ENCODE measurements at places on chromosomes 1 and 21.
A peak's percentile ranks its signal among the peaks of the same experiment; 100 is the strongest.

- peak; percentile 54 for DNase-seq
These were observed 21.6 kb upstream of the POFUT2 start for GRCh38 chr21:45309069-45309986.

DNA sequence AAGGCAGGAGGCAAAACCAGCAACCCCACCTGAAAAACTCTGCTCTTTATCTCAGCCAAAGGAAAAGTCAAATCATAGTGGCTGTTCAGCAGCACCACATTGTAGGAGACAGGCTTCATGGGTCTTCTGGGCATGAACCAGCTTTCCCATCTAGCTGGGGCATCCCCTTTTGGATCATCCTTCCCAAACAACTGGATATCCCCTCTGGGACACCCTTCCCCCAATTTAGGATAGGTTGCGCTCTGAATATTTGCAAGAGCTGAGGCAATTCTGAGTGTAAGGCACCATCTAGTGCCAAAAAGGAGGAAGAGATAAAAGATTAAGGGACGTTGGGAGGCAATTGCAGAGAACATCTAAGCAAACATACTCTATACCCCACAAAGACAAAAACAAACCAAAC, 295.8 kb downstream of the MATN1 start:
- no peak for DNase-seq

DNA sequence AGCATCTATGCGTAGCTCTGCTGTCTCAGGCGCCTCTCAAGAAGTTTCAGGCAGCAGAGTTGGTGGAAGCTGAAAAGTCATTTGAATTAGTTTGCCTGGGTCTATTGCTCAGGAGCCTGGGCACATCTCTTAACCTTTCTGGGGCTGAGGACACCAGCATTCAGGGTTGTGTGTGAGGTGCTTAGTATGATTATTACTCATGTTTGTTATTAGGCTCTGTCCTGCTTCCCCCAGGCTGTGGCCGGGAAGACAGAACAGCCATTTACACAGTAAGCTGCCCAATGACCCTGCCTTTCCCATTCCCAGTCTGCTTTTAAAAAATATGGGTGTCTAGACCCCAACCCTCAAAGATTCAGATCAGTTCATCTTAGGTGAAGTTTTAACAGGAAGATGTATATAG, 53.9 kb upstream of the CACNA1E start:
- DNase-seq = no peak

DNA sequence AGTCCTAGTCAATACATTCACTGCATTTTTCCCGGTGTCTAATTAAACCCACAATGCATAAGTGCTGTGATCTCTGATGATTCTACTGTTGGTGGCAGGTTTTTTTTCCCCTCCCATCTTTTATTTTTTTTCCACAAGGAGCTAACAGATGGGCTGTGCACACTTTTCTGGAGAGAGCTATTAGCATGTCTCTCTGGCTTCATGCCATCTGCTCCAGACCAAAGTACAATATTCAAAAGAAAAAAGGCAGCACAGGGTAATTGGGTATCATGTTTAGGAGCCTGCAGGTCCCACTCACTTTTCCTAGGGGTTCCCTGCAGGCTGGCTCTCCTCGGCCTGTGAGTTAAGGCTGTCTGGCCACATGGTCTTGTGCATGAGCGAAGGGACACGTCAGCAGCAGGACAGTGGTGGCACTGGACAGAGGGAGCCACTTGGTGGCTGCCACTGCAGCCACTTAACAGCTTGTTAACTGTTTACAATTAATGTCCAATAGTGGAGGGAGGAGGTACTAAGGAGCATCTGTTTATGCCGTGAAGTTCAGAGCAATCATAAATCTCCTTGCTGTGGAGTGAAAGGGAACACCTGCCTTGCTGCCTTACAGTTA, 53.5 kb upstream of the C8B start:
- DNase-seq = no peak

- no peak for DNase-seq
These were observed 13.2 kb upstream of the NRAS start for GRCh38 chr1:114729782-114730181.

DNA sequence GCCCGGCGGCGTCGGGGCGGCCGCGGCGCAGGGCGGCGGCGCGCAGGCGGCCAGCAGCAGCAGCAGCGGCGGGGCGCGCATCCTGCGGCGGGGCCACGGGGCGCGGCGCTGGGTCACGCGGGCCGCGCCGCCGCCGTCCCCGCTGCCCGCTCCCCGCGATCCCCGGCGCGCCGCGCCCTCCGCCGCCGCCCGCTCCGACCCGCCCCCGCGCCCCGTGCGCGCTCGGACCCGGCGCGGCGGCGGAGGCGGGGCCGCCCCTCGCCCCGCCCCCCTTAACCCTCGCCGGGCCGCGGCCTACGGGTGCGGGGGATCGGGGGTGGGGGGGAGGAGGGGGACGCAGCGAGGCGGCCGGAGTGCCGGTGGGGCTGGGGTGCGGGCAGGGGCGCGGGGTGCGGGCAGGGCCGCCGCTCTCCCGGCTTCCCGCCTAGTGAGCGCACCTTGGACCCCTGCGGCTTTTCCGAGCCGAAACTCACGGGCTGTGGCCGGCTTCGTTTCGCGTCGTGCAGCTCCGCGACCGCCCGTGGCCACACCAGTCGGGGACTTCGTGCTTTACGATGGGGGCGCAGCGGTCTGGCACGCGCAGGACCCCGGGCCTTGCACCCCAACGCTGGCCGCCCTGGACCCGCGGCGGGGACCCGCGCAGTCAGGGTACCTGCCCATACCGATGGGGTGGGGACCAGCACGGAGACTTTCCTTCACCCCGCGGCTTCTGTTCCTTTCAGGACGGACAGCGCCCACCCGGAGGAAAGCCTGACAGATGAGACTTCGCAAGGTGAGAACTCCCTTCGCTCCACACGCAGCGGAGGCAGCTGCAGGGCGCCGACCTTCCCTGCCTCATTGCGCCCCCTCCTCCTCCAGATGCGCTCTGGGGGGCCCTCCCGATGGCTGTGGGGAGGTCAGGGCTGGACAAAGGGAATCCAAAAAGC, at the start of gene FNDC10:
TSS of gene FNDC10 (minus strand) at position 201 of the 926 bp plus-strand sequence. CDS start at position 81, 120 bp downstream.
- no peak for DNase-seq

DNA sequence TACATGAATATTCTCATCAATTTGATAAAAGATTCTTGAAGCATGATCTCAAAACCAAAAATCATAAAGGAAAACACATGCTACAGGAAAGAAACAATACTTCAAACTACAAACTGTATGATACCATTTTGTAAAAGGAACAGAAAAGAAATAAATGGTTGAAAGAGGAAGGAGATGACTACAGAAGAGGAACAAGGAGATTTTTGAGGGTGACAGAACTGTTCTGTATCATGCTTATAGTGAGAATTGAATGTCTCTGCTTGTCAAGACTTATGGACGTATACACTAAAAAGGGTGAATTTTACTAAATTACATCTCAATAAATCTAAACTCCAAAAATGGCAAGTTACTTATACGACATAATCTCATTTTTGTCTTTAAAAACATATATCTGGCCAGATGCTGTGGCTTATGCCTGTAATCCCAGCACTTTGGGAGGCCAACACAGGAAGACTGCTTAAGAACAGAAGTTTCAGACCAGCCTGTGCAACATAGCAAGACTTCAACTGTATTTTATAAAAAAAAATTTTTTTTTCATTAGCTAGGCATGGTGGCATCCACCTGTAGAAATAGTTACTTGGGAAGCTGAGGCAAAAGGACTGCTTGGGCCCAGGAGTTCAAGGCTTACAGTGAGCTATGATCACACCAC, 125.4 kb downstream of the EIF4G3 start:
- DNase-seq = no peak

DNA sequence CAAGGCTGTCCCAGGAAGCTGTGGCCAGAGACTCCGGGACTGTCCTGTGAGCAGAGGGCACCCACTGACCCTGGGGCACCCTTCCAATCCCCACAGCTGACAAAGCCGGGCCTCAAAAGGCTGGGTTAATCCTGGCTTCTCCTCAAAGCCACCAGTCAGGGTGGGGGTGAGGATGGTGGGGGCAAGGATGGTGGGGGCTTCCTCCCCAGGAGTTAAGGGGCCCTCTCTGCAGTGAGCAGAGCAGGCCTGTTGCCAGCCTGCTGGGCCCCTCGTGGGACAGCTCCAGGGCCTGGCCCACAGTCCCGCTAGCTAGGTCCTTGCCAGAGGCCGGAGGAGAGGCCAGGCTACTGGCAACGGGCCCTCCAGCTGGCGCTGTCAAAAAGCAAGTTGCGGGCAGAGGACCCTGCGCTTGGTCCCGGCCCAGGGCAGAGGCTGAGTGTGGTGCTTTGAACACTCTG, 37.9 kb upstream of the CCDC27 start:
- no peak for DNase-seq

DNA sequence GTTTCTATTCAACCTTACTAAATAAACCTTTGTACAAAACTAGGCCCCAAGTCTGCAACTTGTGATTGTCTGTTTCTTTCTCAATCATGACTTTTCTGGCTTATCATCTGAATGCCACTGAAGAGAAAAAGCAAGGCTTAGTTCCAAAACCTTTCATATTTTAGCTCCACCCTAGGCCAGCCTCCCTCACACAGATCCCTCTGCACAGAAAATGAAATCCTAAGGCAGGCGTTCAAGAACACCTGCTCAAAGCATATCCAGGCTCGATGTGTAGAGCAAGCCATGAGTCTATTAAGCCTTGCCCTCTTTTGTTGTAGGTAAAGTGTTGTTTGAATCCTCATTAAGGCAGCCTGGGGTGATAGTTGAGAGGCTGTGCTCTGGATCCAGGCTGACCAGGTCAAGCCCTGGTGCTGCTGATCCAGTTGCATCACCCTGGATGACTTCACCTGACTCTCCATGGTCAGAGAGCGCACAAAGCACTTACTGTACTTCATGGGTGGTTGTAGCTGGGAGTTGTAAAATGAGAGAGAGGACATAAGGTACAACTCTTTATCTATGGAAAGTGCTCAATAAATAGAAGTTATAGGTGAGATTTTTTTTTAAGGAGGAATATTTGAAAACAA, 39.0 kb downstream of the FYB2 start:
- DNase-seq = no peak

GRCh38 chr1:231896806-231897205, 270.2 kb downstream of the DISC1 start:
- no peak for DNase-seq

GRCh38 chr1:91325456-91325855, 79.2 kb downstream of the HFM1 start:
- no peak for DNase-seq

DNA sequence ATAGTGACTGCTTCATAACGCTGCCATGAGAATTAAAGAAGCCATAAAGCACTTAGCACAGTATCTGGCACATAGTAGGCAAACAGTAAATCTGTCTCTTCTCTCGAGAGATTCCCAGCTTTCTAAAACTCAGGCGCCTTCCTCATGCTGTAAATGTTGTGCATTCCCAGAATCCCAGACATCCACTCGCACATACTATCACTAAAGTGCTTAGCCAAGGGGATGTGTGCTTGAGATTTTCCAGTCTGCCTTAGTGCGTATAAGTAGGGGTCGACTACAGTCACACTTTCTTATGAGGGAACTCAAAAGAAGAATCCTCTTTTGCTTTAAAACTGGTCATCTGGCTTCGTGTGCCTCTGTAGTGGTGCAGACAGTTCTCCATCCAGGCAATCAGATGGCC, 98.6 kb upstream of the SPATA6 start:
- DNase-seq = no peak

GRCh38 chr1:213066363-213066762, 15.3 kb downstream of the RPS6KC1 start:
- no peak for DNase-seq

DNA sequence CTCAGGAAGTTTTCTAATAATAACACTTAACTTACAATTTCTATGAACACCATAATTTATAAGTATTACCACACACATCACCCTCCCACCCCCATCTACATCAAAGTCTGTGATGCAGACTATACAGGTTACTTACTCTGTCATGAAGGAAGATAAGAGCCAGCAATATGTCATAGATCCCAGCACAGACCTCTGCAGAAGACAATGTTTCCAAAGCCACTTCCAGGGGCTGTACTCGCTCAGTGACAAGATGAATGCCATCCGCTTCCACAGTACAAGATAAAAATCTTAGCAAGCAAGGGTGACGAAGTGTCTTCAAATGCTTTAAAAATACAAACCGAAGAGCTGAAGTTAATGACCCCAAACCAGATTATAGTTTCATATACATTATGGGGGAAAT, 15.2 kb downstream of the SCYL3 start:
- DNase-seq = no peak

DNA sequence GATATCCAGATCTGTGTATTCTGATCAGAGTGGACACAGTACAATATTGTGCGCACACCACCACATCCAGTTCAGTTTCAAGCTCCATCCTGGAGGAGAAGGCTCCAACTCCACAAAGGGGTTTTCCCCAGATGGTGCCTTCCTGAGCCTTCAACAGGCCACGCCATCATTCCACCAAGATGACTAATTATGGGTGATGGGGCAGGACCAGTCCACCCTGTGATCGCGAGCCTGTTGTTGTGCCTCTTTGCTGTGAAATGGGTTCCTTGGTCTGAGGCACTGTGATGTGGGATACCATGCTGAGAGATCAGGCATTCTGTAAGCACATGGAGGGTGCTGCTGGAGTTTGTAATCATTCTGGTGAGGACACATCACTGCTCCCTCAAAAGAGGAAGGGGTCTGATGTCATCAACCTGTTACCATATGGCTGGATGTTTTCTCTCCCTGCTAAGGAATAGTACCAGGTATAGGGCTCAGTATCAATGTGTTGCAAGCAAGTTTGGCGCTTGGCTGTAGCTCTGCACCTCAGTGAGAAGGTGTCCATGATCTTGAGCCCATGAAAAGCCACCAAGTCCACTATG, 6.7 kb upstream of the SH2D2A start:
- DNase-seq = no peak

DNA sequence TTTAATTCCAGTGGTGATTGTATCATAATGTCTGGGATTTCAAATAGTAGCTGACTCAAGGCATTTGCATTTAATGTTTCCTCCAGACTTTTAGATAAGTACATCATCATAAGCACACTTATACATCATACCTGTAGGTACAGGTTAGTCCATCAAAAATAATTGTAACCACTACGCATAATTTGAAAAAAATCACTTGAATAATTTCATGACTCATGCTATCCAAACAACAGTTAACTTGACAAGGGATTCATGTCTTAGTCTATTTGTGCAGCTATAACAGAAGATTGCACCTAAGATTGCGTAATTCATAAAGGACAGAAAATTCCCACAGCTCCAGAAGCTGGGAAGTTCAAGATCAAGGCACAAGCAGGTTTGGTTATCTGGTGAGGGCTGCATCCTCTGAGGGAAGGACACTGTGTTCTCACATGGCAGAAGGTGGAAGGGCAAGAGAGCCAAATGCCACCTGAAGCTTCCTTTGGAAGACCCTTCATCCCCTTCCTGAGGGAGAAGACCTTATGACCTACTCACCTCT, 801.7 kb upstream of the BRINP3 start:
- DNase-seq = no peak

- no peak for DNase-seq
These were observed 30.8 kb downstream of the LRRC53 start for GRCh38 chr1:74481607-74482006.

- DNase-seq = peak; percentile 94
These were observed 775 bp upstream of the AIM2 start for GRCh38 chr1:159077120-159077961.

DNA sequence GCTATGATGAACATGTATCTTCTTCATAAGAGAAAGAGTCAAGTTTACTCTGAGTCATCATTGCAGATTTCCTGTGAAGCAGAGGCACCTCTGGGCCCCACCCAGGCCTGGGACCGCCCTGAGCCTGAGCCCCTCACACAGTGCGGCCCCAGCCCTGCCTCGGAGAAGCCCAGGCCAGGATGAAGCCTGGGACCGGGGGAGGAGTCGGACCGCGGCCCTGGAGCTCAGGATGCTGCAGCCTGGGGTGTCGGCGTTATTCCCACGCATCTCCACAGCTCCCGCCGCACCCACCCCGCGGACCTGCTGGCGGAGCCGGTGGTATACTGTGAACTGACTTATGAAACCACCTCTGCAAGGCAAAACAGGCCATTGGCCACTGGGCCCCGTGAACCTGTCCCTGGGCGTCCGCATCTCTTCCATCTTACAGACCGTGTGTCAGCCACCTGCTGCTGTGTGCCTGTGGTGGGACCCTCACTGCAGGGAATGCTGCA, 2.4 kb upstream of the COL6A1 start:
- no peak for DNase-seq

Data from CD4-positive, alpha-beta T cell treated with Interferon alpha-2 for 1 hour (primary cell).